ENCODE measurements at places on chromosomes 7 and 10.
A peak's percentile ranks its signal among the peaks of the same experiment; 100 is the strongest.

GRCh38 chr7:50502001-50502684, 52.0 kb upstream of the FIGNL1 start:
- no peak for DNase-seq

DNA sequence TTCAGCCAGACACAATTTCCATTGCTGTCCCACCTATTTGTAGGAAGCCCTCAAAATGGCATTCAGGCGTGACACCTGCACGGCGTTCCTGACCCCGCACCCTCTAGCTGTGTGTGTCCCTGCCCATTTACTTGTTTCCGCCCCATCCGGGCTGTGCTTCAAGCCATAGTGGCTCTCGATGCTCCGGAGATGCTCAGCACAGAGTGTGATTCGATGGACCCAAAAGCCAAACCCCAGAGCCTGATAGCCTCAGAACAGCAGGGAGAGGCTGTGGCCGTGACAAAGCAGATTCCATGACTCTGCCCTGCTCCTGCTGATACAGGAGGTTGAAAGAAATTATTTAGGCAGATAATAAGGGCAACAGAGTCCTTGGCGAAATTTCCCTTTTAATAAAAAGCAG, 13.4 kb downstream of the BUD31 start:
- no peak for DNase-seq

DNA sequence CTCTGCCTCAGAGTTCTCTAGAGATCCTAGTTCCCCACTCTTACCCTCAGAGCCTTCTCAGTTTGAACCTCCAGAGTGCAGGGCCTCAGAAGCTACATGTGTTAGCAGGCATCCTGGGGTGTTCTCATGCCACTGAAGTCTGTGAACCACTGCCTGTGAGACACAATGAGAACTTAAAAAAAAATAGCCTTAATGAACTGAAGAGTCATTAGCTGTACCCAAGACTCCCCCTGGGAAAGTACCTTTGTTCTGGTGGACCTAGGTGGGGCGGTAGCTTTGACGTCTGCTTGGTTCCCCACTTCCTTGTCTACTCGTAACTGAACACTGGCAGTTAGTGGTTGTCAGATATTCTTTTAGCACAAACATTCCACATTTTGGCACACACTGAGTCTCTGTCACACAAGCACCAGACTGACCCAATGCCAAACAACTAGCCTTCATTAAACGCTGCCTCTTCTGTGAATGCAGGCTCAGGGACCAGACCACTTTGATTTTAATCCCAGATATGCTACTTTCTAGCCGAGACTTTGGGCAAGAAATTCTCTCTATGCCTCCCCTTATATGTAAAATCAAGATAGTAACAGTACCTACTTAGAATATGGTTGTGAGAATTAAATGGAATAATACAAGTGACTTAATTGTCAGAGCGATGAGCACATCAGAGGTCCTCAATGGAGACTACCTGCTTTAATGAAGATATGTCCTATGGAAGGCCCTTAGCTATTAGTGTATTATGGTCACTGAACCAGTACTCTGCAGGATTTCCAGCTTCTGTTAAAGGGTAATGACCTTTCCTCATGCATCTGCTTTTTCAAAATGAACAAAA, 75.3 kb upstream of the CC2D2B start:
- DNase-seq, result no peak

- DNase-seq, result peak; percentile 33
Observed at GRCh38 chr10:100346765-100347567, at the start of gene SCD. Gene SCD (plus strand): TSS chr10:100347233. CDS start chr10:100347505, 272 bp downstream.

DNA sequence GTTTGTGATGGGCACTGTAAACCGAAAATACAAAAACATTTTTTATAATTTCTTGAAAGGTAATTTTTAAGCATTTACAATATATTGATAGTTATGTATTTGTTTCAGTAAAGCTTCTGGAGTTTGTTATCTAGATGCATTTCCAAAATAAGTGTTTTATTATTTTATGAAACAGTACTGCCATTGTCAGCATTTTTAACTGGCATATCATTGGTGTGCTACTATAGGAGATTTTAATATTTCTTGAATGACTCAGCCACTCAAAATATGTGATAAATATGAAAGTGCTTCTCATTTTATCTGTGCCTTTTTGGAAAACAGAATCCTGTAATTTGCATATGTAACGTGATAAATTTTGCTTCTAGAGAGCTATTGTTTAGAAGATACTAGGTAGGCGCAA, 97.9 kb downstream of the ANKIB1 start:
- no peak for DNase-seq

GRCh38 chr7:137006293-137006692, 137.8 kb downstream of the CHRM2 start:
- no peak for DNase-seq

DNA sequence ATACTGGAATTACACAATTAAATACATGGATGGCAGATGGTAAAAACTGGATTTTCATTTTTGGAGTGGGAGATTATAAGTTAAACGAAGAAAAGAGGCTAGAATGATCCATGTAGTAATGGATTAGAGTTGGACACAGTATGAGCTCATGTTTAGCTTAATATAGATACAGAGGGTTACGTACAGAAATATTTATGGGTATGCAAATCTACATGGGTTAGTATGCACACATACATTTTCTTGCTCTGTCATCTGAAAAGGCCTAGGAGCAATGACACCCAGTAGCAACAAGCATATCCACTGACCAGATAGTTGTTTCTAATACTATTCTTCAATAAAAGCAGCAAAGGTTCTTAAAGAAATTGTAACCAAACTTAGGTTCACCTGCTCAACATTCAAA, 366.4 kb downstream of the SEMA3D start:
- no peak for DNase-seq

GRCh38 chr7:157712666-157713235, 375.9 kb downstream of the DNAJB6 start:
- DNase-seq, result no peak

All from bone marrow (tissue), 2 donors.